ENCODE measurements at places on chromosomes 6 and 20. TPM values are rescaled to one million over a fixed set of nuclear protein-coding genes. Genes with fewer than 3 reads are reported as not detected.

- DNase-seq: no peak
Measured at GRCh38 chr6:89085409-89086205, 5.1 kb downstream of the PNRC1 start.

The TREML2 gene
- 0.72 TPM for total RNA-seq

The SLCO4A1 gene
- 24.1 TPM for total RNA-seq

The CTCFL gene
- total RNA-seq: 2.6 TPM

DNA sequence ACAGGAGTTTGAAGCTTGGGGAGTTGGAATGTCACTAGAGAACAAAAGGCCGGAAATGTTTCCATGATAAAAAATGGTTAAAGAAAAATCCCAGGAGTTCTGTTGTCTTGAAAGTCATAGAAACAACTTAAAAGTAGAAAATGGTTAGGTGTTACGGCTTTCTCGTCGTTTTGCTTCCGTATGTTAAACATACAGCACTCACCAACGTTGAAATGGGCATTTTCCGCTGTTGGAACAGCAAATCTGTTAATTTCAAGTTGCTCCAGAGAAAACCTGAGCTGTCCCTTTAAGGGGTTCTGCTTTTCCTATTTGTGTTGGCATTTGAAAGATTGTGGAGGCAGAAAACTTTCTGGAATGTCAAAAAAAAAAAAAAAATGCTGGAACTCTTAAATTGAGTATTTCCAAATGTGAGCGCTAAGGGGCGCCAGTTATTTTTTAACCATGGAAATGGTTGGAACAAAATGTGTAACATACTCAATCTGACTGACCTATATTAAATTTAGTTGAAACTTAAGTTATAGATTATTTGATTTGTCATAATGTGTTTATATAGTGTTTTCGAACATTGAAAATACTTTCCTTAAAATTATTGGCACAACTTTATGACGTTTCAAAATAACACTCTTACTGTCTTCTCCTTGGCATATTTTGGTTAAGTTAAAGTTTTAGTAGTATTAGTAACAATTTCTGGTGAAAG, 2.2 kb downstream of the QKI start:
- peak; percentile 93 for DNase-seq

The CALHM6 gene
- total RNA-seq: 25.5 TPM

The CUL9 gene
- 15.2 TPM for total RNA-seq

The AMD1 gene
- 70.1 TPM for total RNA-seq

DNA sequence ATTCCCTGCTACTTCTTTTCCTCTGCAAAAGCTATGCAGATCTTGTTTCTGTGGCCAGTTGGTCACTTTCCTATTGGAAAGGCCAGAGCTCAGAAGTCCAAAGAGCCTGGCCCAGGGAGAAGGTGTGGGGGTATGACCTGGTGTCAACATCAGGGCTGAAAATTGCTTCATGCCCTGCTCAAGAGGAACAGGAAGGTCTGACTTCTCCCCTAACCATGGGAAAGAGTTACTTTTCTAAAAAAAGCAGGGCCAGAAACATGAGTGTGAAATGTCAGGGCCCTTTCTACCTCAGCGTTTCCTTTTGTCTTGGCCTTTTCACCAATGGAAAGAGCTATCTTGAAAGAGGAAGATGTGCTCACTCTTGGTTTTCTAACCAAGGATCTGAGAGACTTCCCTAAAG, 117.4 kb downstream of the MAFB start:
- peak; percentile 24 for DNase-seq

The DDX43 gene
- total RNA-seq: 2.6 TPM

The POM121L2 gene
- total RNA-seq: not detected

DNA sequence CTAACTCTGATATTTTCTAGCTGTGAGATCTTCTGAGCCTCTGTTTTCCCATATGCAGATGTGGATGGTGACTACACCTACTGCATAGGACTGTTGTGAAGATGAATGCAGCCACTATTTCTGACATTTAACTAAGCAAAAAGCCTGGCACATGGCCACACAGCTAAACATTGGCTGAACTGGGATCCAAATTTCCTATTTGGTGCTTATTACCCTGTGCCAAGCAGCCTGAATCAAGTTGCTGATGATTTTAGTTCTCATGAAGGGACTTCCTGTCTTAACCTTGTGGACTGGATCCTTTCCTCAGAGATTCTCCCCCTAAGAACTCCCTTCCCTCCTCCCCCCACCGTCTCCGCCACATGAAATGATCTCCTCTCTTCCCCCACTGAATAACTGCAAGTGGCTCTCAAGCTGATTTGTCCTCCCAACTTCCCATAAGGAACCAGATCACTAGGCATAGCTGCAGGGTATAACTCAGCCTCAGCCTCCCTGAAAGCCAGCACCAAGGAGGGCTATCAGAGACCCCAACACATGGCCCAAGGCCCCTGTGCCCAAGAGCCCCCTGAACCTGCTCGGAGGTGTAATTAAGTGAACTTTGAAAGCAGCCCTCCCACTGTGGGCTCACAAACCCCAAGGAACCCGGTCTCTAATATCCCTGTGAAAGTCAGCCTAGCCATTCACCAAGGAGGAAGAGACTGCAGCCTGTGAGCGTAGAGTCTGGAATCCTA, 55.7 kb downstream of the MAFB start:
- DNase-seq: no peak

The CENPW gene
- 1.9 TPM for total RNA-seq

- DNase-seq: peak; percentile 93
Measured at GRCh38 chr6:135901774-135902524, 50.4 kb downstream of the PDE7B start.

Data from umbilical cord (tissue), 2 donors.